Activated CD4-positive, alpha-beta T cell treated with anti-CD3 and anti-CD28 coated beads, Interleukin-2, amount 50 U/mL, for 4 hours (primary cell): ENCODE measurements at places on chromosomes 12 and 14.
A peak's percentile ranks its signal among the peaks of the same experiment; 100 is the strongest.

GRCh38 chr12:76026643-76027063 is 4.9 kb downstream of the PHLDA1 start:
- DNase-seq: no peak

DNA sequence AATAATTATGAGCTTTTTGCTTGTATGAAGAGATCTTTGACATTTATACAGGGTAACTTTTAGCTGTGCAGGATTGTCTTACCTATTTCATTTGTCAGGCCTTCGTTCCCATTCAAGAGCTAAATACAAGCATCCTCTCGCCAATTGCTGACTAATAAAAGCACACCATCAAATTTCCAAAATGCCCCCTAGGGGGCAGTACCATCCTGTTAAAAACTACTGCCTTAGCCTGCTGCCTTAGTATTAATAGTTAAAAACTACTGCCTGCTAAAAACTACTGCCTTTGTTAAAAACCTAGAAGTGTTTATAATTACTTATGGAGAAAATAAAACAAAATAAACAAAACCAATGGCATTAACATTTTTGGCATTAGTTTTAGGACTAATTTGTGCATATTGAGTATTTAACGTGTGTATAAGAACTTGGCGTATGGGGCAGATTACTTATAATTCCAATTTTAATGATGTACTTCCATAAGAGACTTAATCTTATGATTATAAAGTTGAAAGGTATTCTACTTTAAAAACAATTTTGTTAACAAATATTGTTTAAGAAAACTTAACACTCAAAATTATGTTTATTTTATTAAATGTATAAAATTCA is 3.0 kb upstream of the IFI27L2 start:
- DNase-seq: peak; percentile 53

DNA sequence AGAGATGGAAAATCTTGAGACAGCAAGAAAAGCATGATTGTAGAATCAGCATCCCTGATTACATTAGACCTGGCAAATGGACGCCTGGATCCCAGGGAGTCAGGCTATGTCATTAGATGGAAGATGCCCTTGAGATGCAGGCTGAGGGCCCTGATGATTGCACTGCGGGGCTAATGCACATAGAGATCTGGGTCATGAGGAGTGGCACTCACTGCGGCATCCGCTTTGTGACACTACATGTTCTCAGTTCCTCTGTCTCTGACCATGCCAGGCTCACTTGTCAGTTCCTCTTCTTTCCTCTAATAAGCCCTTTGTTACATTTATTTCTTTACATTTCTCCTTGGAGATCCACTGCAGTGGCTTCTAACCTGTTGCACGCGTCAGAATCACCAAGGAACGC is 70.1 kb upstream of the GPATCH2L start:
- no peak for DNase-seq

GRCh38 chr12:26954027-26954426 is 15.8 kb downstream of the FGFR1OP2 start:
- no peak for DNase-seq

- DNase-seq: no peak
These were observed 217.9 kb downstream of the AEBP2 start for GRCh38 chr12:19657118-19657731.
